ENCODE measurements at places on chromosomes 5 and 9.

DNA sequence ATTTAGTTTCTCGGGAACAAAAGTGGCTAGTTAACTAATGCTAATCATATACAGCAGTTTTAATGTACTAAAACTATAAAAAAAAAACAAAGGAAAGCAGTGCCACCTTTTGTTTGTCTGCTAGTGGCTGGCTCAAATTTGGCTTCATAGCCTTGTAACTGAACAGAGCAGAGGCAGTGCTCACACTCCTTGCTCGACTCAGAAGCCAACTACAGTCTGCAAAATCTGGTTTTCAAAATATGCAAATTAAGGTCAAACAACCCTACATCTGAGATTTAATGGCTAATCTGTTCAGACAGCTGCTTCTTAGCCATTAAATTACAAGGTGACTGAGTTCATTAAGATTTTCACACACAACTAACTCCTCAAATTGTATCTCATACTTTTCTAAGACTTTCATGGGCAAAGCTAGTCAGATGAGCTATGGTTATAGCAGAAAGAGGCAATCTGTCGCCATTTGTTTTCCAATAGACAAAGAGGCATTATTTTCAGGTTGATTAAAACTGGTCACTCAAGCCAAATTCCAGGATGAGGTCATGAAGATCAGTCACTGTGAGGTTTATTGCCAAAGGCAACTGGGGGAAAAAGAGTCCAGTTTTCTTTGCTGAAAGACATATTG is 56.8 kb upstream of the EPB41L4A start:
- DNase-seq, result no peak

GRCh38 chr9:129776938-129777768 is 24.3 kb upstream of the PTGES start:
- DNase-seq, result no peak

- DNase-seq, result no peak
Observed at GRCh38 chr9:19371942-19372341, 8.1 kb downstream of the RPS6 start.

- no peak for DNase-seq
Observed at GRCh38 chr5:65262649-65263059, 219.1 kb downstream of the ADAMTS6 start.

- DNase-seq, result no peak
Observed at GRCh38 chr9:108188482-108188881, 667.3 kb downstream of the ACTL7B start.

DNA sequence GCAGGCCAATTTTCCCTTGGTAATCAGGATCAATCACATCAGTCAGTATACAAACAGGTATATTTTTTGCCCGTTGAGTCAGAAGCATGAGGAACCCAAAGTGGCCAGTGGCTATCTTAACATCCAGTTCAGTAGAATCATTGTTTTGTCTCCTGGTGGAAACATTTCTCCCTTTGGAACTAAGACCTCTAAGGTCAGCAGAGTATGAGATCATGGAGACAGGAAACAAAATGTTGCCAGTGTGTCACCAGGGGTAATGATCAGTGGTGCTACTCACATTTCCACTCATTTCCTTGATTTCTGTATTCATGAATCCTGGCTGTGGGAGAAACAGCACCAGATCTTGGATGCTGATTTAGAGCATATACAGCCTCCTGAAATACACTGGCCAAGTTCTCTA is 553.0 kb downstream of the CSNK1G3 start:
- DNase-seq, result no peak

DNA sequence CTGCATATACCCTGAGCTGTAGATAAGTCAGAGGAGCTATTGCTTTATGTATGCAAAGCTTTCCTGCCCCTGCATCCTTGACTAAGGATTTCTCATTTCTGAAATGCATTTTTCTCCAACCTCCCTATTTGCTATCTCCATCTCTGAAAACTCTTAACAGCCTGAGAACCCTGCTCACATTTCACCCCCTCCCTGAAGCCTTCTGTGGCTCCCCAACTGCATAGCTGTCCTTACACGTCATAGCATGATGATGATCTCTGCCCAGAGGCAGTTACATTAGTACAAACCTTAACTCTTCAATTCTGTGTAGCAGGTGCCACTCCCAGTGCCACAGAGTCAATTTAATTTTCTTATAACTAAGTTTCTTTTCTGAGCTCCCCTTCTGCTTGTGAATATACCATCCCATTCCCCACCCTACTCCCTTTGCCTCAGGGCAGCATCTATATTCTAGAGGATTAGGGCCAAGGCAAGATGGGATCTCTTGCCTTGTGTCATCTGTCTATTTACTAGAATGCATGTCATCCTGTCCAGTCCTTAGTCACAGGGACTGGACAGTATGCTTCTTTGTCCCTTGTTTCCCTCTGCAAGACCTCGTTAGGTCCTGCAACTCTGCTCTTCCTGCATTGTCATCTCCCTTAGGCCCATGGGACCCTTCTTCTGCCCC is 149.7 kb upstream of the SPRY4 start:
- DNase-seq, result no peak

- no peak for DNase-seq
Observed at GRCh38 chr5:80998590-80998979, 38.4 kb downstream of the RASGRF2 start.

DNA sequence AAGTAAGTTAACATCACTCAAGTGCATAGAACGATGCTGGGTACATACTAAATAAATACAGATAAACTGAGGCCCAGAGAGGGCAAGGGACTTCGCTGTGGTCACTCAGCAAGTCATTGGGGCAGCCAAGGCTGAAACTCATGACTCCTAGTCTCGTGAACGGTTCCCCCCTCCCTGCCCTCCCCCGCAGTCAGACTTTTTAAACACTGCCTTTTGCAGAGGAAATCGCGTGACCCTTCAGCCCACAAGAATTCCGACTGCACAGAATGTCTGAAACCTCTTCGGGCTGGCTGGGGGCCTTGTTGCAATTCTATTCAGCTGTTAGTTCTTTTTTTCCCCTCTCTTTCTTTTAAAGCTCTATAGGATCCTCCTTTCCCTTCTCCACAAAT is 28.1 kb downstream of the NEK6 start:
- no peak for DNase-seq

DNA sequence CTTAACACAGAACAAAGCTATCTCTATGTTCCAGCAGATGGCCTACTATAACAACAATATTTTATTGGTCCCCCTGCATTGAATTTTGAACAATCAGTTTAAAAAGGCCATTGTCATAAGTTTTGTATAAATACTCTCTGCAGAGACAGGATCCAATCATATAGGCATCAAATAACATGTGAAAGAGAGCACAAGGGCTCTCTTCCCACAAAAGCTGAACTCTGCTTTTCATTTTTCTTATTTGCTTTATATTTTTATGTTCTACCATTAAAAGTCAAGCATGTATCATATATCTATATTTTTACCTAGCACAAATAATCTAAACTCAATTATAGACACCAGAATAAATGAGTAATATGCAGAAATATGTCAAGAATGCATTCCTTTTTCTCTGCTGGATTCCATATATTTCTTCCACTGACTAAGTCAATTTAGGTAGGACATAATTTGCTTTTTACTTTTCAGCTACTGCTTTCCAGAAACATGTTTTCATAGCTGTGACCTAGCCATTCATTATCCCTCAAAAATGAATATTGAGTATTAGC is 143.6 kb downstream of the CDH9 start:
- DNase-seq, result no peak

- no peak for DNase-seq
Observed at GRCh38 chr9:134388289-134388808, 62.1 kb downstream of the RXRA start.

DNA sequence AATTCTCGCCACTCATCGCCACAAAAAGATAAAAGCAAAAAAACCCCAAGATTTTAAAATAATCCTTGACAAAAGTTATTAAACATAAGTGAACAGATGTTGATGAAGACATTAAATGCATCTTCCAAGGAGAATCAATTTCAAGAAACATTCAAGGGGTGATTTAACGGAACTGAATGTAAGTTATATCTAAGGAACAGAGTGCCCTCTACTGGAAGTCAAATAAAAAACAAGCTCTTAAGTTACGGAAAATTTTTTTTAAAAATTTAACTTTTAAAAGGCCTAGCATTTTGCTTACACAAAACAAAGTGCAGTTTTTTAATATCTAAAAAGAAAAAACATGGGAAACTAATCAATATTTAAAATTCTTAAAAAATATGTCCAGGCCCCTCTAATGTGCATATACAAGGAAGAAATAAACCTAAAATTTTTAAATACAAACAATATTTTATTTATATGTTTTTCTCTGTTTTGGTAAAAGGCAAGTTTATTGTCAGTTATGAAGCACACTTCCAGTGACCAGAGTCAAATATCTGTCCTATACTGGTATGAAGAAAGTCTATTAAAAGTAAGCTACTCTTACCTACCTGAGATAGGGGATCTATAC is 28.0 kb downstream of the TEX10 start:
- no peak for DNase-seq

DNA sequence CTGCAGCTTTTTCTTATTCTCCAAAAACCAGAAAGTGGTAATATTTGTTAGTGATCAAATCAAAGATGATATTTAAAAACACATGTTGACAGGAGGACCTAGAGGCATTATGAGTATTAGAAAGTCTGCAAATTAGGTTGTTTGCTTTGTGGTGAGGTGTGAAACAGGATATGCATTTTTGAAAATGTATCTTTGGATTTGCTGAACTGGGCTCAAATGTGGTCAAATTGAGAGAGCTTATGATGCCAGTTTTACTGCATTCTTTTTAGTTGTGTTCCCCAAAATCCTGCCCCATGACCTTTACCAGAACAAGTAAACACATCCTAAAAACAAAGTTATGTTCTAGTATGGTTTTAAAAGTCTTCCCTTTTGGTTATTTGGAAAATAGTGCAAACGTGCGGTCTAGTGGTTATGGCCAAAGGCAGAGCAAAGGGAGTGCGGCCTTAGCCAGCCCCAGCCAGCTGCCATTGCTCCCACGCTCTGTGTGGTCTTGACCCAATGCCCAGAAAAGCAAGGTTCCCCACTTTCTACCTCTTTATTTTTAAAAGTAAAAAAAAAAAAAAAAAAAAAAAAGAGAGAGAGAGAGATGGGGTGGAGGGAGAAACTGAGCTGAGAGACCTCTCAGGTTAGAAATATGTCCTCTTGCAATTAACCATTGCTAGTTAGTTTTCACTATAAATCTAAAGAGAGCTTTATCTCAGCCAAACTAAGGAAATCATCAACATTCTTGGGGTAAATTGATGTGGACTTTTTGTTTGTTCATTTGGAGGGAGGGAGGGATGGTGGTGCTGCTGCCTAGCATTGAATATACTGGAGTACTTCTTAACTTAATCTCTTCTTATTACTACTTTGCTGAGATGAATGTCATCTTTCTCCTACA is 176.6 kb downstream of the ARHGAP26 start:
- DNase-seq, result no peak

Measured in neuronal stem cell (in vitro differentiated cells).